ENCODE measurements at places on chromosomes 5 and 9.

GRCh38 chr5:161851691-161852299 lies 3.9 kb downstream of the GABRA1 start:
- no peak for DNase-seq

DNA sequence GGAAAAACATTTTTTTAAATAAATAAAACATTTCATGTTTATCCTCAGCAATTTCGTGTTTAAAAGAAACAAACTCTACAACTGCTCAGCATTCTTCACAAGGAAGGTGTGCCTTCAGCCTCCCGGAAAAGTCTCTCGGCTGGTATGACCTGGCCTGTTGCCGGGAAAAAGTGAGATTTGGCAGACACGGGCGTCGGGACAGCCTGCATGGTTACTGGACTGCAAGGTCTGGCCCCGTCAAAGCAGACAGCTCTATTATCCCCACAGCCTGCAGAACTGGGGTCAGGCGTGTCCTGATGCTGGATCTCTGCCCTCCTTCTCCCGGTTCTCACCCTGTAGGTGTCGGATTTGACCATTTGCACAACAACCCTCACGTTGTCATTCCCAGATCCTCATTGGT lies 120.3 kb upstream of the SPATA31C2 start:
- DNase-seq, result no peak

- no peak for DNase-seq
Measured at GRCh38 chr9:94676446-94677131, 37.3 kb upstream of the FBP1 start.

- DNase-seq, result no peak
Measured at GRCh38 chr9:89658401-89658800, 53.6 kb downstream of the GADD45G start.

DNA sequence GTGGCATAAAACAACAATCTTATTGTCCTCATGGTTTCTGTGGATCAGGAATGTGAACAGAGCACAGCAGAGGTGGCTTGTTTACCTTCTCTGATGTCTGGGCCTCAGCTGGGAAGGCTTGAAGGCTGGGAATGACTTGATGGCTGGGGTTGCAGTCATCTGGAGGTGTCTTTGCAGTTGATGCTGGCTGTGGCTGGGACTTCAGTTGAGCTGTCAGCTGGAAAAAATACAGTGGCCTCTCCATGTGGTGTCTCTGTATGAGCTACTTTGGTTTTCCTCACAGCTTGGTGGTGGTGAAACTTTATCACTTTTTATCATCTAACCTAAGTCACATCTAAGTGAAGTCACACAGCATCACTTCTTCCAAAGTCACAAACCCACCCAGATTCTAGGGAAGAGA lies 24.7 kb upstream of the STX17 start:
- DNase-seq, result no peak

DNA sequence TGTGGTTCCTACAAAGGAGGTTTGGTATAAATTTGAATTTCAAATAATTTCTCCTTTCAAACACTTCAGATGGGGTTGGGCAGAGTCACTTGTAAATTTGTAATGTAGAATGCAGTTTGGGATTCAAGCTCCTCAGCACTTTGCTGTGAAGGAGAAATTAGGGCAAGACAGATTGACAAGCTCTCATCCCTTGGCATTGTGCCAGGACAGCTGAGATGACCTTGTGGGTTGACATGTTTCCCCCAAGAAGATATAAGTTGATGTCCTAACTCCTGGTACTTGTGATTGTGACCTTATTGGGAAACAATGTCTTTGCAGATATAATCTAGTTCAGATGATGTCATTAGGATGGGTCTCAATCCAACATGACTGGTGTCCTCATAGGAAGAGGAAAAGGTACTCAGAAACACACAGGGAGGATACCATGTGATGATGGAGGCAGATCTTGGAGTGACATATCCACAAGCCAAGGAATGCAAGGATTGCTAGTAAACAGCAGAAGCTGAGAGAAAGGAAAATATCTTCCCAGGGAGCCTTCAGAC lies 408.3 kb downstream of the MED10 start:
- DNase-seq, result no peak

DNA sequence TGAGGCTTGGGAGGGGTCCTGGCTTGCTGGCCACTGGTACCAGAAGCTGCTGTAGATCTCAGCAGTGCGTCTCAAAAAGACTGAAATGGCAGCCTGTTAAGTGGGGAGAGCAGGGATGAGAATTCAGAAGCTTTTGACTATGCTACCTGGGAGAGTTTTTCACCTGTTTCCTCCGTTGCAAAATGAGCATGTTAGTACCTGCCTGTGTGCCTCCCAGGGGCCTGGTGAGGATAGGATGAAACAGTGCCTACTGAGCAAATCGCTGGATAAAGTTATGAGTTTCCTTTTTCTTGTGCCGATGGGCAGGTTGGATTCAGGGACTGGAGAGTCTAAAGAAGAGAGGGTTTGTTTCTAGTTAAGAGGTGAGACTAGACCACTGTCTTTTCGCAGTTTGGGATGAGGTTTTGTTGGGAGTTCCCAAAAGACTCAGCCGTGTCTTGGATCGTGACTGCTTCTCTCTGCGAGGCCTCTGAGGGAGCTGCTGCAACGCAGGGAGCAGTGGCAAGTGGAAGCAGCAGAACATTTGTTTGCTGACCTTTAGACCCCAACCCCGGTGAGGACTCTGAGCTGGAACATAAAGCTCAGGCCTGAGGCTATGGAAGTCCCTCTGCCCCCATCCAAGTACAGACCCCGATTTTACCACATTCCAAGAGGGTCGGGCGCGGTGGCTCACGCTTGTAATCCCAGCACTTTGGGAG lies 1.4 kb downstream of the RALGPS1 start:
- DNase-seq, result no peak

DNA sequence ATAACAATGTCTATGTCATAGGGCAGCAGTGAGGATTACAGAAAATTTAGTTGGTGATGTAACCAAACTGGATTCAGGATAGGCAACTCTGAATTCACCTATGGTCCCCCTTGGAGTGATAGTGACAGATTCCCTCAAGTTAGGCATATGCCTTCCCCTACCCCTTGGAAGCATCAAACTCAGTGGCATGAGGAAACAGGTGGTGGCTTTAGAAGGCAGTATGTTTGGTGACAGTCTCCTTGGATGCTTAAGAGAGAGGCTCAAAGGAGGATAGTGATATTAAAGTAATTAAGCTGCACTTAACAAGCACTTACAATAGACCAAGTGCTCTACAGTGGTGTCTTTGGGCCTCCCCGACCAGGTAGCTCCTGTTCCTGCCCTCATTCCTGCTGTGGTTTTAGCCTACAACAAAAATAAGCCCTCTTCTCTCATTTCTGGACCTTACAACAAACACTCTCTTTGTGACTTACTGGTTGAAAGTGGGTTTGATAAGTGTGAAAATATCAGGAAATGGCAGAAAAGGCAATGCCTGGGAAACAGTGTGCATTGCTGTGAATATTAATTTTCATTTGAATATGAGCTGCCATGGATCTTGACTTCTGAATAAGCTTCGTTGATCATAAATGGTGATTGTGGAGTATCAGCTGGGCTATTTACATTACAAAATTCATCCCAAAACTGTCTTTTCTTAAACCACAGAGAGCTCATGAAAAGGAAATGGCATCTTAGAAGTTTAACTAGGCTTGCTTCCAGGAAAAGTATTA lies 29.2 kb downstream of the NR4A3 start:
- no peak for DNase-seq

All from activated T-cell treated with anti-CD3 and anti-CD28 coated beads for 24 hours (primary cell).